ENCODE measurements at places on chromosomes 1 and 21.

DNA sequence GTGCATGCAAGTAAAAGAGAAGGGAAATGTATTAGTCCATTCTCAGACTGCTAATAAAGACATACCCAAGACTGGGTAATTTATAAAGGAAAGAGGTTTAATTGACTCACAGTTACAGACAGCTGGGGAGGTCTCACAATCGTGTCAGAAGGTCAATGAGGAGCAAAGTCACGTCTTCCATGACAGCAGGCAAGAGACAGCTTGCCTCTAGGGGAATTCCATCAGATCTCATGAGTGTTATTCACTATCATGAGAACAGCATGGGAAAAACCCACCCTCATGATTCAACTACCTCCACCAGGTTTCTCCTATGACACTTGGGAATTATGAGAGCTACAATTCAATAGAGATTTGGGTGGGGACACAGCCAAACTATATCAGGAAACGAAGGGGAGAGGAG lies 8.1 kb downstream of the KRTAP21-3 start:
- DNase-seq: peak; percentile 45

GRCh38 chr1:27116697-27117096 lies 38.2 kb downstream of the SLC9A1 start:
- no peak for DNase-seq

DNA sequence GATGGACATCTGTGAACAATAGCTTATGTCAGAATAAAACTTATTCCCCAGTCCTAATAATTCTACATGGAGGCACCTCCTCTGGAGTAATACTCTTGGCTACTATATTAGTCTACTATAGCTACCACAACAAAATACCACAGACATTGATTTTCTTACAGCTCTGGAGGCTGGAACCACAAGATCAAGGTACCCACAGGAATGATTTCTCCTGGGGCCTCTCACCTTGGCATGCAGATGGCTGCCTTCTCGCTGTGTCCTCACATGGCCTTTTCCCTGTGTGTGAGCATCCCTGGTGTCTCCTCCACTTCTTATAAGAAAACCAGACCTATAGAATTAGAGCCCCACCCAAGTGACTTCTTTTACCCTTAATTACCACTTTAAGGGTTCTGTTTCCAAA lies 244.3 kb downstream of the BARHL2 start:
- DNase-seq: no peak

GRCh38 chr1:153866045-153866850 lies 56.5 kb downstream of the GATAD2B start:
- DNase-seq: no peak

GRCh38 chr1:70051926-70052325 lies 153.5 kb downstream of the LRRC40 start:
- DNase-seq: no peak

DNA sequence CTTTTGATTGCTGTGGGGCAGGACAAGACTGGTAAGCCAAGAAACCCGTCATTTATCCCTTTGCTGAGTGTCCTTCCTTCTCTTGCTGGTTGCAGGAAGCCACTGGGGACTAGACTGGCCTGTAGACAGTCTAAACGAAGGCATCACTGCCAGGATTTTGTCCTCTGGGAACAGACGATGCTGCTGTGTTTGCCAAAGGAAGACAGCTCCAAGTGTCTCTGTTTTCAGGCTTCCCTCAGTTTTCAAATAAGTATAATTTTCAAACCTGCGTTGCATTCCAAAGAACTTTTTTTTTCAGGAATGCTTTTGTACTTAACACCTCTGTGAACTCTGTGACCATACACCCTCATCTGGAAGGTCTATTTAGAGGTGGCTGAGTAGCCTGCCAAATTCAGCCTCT lies 269.4 kb downstream of the HLX start:
- DNase-seq: no peak

- DNase-seq: no peak
Measured at GRCh38 chr21:42120101-42120902, 49.2 kb downstream of the UMODL1 start.

DNA sequence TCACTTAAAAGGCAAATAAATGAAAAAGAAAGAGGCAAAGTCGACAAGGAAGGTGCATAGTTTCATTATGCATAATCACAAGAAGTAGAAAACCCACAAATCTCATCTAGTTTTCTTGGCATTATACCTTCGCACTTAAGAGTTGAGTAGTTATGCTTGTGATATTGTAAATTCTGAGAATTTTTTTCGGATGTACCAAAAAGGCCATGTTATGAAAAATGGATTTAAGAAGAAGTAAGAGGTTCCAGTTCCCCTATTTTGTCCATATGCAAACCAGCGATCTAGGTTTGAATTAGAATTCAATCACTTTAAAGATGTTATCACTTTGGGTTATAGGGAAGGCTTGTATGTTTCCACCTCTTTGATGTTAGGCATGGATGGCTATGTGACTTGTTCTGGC lies 7.9 kb upstream of the ERICH3 start:
- DNase-seq: no peak

DNA sequence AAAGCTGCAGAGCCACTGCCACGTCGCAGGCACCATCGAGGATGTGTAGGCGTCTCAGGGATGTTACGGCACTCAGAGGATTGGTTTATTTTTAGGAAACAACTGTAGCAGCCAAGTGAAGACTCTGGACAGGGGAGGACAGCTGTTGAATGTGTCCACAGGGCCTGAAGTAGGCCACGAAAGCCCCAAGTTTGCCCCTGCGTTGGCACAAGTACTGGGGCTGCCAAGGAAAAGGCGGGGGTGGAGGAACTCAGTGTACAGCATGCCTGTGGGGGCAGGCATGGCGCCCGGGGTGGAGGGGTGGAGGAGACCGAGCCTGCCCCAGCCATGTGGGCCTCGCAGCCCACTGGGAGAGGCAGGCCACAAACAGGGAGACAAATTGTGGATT lies 89.7 kb downstream of the ADARB1 start:
- no peak for DNase-seq
